CD4-positive, alpha-beta T cell treated with Interleukin-15 for 1 hour (primary cell): ENCODE measurements at places on chromosomes 7 and 10.

- no peak for DNase-seq
Measured at GRCh38 chr7:28435732-28436378, 23.5 kb downstream of the CREB5 start.

- no peak for DNase-seq
Measured at GRCh38 chr7:43639858-43640491, 57.1 kb downstream of the STK17A start.

DNA sequence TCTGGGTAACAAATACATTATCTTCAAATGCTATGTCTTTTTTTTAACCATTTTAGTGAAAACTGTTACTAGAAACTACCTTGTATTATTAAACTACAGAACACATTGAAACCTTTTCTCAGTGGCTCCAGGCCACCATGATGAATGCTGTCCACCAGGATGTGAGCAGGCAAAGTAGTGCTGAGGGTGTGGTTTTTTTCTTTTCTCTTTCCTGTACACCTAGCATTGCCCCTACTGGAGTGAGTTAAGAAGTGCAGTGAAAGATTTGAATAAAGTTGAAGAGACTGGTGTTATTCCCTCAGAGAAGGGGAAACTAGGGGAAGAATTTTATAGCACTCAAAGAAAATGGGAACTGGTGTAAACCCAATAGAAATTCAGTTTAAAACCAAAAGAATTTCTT is 120.0 kb upstream of the SAMD8 start:
- DNase-seq, result no peak

DNA sequence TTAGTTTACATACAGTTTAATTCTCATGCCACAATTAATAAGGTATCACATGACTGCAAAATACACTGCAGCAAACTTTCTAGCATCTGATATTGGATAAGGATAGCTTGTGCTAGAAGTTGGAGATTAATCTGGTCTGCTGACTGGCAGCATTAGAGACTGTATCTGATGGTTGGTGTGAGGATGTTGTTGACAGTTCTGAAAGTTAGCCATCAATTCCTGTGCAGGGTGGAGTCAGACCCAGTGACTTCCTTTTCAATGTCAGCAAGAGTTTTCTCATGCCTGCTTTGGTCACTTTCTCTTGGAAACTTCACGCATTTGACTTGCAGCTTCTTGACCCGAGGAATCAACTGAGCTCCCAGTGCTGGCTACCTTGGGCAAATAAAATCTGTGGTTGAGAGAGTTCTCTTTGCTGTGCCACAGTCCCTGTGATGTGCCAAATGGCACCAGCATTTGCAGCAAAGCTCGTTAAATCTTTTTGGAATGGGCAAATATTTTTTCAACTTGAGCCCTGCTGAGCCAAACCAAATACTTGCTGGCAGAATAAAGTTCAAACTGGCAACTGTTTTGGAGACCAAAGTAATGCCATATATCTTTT is 233.0 kb downstream of the TRIL start:
- no peak for DNase-seq

DNA sequence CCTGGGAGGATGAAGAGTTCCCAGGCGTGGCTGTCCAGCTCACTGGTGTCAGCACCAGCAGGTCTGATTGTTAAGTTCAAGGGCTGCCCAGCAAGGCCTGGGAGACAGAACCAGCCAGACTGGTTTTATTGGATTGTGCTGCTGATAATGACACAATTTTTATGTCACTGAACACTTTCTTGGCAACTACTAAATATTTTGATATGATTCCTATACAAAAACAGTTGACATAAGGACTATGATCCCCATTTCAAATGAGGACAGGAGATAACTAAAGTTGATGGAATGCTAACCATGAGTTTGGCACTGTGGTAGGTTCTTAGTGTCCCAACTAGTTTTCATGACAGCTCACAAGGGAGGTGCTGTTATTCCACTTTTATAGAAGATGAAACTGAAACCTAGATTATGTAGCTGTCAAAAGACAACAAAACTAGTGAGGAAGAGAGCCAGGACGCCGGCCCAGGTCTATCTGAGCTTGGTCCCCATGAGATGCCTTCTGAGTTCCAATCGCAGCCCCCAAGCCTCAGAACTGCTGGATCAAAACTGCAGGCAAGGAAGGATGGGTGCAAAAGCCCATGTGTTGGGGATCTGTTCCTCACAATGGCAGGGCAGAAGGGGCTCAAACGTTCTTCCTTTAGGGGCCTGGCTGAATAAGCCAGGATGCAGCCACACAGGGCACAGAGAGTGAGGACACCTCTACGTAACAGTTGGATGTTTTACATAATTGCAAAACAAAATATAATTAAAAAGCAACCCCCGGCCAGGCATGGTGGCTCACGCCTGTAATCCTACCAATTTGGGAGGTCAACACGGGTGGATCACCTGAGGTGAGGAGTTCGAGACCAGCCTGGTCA is 52.8 kb downstream of the COBL start:
- no peak for DNase-seq

GRCh38 chr7:99253369-99253768 is 19.3 kb upstream of the MYH16 start:
- DNase-seq, result no peak

DNA sequence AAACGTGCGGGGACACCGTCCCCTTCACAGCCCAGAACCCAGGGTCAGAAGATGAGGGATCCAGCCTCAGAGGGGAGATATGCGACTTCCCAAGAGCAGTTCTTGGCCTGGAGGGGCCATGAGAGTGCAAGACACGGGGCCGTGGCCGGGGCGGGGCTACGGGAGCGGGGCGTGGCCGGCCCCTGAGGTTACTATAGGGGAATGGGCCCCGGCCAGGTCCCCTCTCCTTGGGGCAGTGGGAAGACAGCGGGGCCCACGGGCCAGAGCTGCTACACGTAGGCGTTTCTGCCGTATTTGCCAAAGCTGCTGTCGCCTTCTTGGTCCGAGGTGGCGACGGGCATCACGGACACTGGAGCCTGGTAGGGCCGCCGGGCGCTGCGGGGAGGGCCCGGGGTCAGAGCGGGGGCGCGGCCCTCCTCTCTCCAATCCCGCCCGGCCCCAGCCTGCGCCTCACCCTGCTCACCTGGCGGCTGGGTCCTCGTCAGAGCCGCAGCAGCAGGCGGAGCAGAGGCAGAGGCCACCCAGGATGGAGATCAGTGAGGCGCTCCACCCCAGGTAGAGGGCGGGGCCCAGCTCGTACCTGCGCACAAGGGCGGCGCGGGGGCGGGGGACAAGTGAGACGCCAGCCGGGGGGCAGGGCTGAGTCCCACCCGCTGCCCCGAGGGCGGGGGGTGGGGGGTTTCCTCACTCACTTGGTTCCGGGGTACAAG is 5.3 kb downstream of the CLDN15 start:
- DNase-seq, result no peak

DNA sequence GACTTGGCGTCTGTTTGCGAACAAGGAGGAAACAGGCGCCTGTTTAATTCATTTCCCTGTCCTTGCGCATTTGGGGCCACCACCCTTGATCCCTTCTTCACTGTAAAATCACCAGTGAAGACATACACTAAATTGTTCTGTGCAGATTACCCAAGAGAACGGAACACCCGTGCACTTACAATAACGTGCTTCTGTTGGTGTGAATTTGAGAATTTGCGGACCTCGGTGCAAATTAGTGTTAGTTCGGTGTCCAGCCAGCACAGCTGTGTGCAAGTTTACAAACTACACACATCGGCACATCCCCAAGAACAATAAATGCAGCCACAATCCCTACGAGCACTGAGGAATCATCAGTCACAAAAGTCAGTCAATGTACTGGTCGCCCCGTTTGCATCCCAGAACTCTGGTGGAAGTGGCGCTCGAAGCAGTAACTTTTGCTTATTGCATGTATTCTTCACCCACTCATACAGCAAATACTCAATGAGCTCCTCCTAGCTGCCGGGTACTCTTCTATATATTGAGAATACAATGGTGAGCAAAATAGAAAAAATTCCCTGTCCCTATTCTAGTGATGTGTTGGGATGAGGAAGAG is 786 bp upstream of the CNOT4 start:
- no peak for DNase-seq
